Activated CD4-positive, CD25-positive, alpha-beta regulatory T cell treated with anti-CD3 and anti-CD28 coated beads, Interleukin-2, amount 50 U/mL, for 24 hours (primary cell): ENCODE measurements at places on chromosomes 12 and 14.

GRCh38 chr12:60279221-60279620 is 683.4 kb downstream of the SLC16A7 start:
- no peak for ATAC-seq

GRCh38 chr14:63745272-63745671 is 17.4 kb upstream of the SGPP1 start:
- ATAC-seq = no peak

GRCh38 chr12:108594-108993 is 42.0 kb downstream of the IQSEC3 start:
- ATAC-seq = no peak

DNA sequence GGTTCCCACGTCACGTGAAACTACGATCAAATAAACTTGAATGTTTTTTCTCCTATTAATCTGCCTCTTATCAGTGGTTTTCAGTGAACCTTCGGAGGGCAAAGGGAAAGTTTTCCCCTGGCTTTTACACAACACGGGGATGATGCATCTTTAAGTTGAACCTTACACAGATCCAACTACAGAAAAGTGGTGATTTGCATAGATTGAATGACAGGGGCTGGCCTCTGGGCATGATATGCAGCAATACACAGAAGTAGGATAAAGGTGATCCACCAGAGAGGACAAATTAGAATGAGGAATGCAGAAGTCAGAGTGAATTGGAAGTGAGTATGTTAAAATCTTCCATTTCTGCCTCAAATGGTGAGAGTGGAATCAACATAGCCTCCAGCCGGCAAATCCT is 11.6 kb downstream of the GSG1 start:
- no peak for ATAC-seq

DNA sequence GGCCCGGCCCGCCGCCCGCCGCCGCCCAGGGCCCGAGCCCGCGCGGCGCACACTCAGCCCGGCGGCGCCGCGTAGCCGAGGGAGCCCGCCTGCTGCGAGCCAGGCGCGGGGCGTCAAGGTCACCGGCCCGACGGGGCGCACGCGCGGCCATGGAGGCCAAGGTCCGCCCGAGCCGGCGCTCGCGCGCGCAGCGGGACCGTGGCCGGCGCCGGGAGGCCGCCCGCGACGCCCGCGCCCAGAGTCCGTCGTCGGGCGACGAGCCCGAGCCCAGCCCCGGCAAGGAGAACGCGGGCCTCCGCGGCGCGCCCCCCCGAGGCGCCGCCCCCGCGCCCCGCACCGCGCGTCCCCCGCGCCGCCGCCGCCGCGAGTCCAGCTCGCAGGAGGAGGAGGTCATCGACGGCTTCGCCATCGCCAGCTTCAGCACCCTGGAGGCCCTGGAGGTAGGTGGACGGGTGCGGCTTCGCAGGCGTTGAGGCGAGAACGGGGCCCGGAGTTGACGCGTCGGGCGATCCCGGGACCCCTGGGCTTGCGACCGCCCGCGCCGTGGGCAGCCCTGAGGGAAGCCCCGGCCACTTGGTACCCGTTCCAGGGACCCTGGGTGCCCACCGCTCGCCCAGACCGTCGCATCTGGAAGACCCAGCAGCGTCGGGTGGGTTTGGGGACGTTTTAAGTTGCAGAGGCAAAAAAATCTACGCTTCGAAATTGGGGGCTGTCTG is 629 bp downstream of the FBRSL1 start:
- ATAC-seq = no peak

DNA sequence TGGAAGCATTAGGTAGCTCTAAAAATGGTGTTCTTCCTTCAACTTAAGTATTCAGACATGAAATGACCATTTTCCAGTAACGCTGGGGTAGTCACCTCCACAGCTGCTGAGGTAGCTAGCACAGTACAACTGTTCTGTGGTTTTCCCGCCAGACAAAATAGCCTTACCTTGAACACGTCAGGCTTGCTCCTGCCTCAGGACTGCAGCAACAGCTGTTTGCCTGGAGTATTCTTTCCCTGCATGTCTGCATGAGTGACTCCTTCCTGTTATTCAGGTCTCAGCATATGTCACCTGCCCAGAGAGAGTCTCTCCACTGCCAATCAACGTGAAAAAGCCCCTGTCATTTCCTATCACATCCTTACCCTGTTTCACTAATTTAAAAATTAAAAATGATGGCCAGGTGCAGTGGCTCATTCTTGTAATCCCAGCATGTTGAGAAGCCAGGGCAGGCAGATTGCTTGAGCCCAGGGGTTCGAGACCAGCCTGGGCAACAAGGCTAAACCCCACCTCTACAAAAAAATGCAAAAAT is 37.9 kb downstream of the WDR89 start:
- ATAC-seq = no peak

DNA sequence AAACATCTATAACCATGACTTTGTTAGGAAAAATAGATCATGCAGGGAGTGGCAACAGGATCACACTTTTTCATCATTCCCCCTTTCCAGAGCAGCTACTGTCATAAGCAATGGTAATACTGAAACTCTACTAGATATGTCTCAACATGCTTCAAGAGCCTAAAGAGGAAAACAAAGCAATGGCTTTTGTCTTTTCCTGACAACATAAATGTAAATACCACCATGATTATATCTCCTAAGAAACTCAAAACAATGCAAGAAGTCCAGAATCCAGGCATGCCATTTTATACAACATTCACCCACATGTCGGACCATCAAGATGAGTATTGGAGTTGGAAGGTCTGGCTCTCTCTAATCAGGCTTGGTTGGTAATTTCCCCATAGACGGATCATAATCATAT is 78.7 kb downstream of the KIF21A start:
- ATAC-seq = no peak

DNA sequence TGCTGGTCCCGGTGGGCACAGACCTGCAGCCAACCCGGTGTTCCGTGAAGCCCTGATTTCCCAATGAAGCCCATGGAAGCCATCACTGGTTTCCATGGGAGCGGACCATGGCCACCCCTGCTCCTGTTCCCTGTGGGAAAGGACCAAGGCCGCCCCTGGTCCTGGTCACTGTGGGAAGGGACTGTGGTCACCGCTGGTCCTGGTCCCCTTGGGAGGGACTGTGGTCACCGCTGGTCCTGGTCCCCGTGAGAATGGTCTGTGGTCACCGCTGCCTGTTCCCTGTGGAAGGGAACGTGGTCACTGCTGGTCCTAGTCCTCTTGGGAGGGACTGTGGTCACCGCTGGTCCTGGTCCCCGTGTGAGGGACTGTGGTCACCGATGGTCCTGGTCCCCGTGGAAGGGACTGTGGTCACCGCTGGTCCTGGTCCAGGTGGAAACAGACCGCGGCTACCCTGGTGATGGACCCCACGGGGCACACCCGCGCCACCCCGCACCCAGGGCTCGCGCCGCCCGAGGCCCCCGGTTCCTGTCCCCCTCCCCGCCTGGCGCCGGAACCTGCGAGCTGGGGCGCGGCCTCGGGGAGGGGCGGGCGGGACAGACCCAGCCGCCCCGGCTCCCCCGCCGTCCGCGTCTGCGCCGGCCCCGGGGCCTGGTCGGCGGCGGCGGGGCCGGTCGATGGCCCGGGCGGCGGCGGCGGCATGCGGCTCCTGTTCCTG is at the start of gene GLT1D1:
GLT1D1 (plus strand) TSS at position 594 of the 715 bp plus-strand sequence; CDS start at position 698, 104 bp downstream.
- ATAC-seq = no peak

DNA sequence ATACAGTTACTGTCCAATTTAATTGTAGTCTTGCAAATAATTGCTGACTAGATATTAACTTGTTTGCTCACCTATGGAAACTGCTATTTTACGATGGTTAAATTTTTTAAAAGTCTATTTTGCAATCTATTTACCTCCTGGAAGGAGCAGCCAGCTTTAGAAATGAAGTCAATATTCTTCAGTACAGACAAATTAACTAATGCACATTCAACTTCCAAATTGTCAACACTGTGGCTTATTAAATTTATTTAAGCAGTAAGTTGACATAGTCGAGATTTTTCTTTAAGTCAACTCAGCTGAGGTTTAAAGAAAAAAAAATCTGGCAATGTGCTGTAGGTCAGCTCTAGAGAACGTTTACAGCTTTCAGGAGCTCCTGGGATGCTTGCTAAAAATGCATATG is 221.2 kb downstream of the SSPN start:
- ATAC-seq = no peak

GRCh38 chr12:93115198-93115601 is 186.1 kb upstream of the EEA1 start:
- no peak for ATAC-seq

DNA sequence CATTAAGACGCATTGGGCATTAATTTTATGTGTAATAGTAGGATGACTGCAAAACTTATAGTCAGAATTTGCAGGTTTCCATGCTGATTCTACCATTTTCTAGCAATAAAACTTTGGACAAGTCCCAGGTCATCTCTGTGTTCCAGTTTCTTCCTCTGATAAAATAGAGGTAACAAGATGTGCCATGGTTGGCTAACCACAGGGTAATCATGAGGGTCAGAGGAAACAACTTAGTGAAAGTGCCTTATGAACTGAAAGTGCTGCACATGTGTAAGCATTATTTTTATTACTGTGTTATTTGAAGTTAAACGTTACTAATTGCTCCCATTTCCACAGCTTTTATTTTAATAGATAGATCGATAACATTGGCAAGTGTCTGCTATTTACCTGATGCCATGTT is 21.1 kb downstream of the SMCO2 start:
- ATAC-seq = no peak

DNA sequence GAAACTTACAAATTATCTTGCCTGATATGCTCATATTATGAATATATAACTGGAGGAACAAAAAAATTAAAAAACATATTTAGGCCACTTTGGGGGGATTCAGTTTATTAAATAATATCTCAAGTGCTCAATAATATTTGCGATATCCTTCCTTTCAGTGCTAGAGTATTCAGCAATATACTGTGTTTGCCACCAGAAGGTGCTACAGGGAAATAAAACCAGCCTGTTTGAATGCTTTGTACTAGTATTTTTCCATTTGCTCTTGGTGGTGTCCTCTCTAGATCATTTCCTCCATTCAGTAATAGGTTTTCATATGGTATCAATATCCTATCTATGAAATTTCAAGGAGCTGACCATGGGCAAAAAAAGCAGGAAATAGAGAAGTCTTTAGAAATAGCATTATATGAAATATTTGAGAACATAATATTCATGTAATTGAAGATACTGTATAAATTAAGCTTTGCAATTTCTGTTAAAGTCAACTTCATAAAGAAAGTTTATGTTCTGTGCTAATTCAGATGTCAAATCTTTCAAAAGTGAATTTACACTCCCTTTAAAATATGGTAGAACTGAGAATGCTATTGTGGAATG is 106.2 kb upstream of the NAV3 start:
- no peak for ATAC-seq

DNA sequence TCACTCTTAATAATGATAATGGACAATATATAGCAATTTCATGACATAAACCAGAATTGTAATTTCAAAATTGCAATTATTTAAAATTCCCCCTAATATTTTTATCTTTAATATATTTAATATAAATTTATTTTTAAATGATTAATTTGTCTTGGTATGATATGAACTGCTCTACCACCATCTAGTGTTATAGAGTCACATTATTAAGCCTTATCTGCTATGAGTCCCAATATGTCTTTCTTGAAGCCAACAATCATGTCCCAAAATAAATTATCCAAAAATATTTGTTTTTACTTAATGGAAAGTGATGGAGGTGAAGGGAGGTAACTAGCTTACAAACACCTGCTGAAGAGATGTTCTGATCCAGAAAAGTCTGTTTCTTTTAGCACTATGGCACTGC is 151.4 kb downstream of the KCNC2 start:
- ATAC-seq = no peak

- no peak for ATAC-seq
These were observed 209.7 kb upstream of the ATP2B1 start for GRCh38 chr12:89918172-89918846.

GRCh38 chr14:75331471-75331870 is 52.8 kb downstream of the FOS start:
- ATAC-seq = no peak

DNA sequence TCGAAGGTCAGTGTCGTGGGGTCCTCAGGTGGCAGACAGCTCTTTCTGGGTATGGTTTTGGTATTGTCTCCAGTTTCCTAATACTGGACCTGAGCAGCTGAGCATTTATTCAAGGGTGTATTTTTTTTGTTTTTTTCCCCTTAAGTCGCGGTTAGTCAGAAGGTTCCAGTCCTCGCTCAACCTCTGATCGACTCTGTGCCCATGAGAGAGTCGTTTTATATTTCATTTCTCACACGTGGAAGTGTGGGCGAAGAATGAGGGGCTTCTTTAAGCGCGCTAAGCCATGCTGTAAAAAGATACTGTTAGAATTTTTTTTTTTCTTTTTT is 499 bp downstream of the MIPOL1 start:
- no peak for ATAC-seq

DNA sequence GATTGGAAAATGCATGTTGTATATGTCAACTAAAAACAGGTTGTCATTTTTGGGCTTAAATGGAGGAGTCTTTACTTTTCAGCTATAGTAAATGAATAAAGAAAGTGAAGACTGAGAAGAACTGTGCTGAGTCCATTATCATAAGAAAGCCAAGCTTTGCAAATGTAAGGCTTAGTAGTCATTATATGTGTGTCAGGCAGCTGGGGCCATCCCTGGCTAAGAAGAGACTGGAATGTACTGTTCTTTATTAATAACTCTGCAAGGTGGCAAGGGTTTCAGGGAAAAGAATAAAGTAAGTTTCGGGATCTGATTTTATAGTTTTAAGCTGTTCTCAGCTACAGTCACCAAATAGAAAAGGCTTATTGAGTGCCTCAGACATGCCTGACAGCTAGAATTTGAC is 48.7 kb downstream of the SRGAP1 start:
- no peak for ATAC-seq

DNA sequence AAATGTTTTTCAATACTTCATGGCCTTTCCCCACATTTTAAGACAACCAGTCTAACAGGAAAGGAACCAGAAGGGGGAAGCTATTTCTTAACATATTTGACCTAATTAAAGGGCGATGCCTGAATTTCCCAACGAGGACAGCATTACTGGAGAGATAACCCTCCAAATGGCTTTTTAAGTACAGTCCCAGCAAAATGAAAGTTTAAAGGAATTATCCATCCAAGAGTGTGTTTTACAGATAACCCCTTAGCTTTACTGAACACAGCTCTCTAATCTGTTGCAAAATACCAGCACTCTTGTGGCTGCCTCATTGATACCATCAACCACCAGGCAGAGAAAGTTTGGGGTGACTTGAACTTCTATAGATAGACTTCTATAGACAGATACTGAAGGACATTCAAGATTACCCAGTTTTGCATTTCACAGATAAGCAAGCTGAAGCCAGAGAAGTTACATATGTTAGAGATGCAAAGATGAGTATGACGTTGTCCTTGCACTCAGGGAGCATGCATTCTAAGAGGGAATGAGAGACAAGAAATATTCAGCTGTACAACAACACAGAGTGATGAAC is 41.3 kb upstream of the DUSP6 start:
- no peak for ATAC-seq

GRCh38 chr12:8045952-8046944 is 13.7 kb downstream of the FOXJ2 start:
- ATAC-seq = peak; percentile 58

DNA sequence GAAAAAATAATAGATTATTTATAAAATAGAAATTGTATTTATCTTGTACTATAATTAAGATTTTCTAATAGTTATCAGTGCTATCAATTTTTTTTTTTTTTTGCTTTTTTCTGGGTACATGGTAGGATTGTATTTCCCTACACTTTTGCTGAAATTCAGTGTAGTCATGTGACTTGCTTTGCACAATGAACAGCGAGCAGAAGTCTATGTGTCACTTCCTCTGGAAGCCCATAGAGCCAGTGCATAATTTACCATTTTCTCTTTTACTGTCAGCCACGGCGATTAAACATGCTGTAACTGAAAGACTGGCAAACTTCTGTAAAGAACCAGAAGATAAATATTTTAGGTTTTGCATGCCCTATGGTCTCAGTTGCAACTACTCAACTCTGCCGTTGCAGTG is 80.8 kb upstream of the PPP1R12A start:
- ATAC-seq = no peak
